GM19239 (cell line): ENCODE measurements at places on chromosomes 3 and 15.

GRCh38 chr3:97432914-97433313, 331.6 kb upstream of the ARL6 start:
- no peak for DNase-seq

- no peak for DNase-seq
Measured at GRCh38 chr3:102084006-102084405, 234.7 kb downstream of the NFKBIZ start.

- DNase-seq: no peak
Measured at GRCh38 chr3:19931767-19932188, 2.2 kb downstream of the EFHB start.

DNA sequence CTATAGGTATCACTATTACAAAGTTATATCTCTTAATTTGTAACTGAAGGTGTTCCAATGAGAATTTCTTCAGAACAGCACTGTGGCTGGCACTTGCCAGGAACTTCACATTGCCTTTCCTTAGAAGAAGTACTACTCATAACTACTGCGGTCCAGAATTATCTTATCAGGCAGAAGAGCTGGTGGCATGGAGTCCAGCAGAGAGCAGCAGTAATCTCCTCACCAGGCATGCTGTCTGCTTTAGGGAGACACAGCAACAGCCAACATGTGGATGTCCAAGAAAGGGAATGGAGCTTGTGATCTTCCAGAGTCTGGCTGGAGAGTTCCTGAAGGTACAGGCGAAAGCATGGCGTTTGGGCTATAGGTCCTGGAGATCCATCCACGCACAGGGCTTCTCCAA, 919.7 kb upstream of the NR2F2 start:
- DNase-seq: no peak

DNA sequence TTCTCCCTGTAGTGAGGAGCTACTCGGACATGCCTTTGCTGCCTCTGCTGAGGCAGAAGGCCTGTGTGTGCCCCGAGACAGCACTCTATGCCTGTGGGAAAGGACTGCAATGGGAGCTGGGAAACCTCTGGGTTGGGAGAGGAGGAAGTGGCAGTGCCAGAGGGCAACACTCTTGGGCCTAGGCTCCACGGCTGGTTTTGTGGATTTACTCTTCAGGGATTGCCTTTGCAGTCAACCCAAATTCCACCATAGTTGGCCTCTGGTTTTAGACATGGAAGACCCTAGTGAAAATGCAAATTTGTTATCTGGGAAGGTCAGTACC, 46.8 kb downstream of the ITGA11 start:
- DNase-seq: no peak

GRCh38 chr3:112606098-112606497, 34.8 kb downstream of the CCDC80 start:
- no peak for DNase-seq
